ENCODE measurements at places on chromosomes 16 and 17.

- no peak for DNase-seq
Observed at GRCh38 chr16:49353680-49354079, 19.9 kb upstream of the C16orf78 start.

DNA sequence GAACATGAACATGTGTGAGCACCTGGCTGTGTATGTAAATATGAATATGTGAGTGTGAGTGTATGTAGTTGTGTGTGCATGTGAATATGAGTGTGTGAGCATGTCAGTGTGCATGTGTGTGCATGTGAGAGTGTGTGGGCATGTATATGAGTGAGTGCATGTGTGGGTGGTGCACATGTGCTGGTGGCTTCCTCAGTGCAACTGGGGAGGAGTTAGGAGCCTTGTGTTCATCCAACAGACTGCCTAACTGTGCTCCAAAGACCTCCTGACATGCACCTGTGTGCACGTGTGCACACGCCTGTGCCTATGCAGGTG, 1.4 kb downstream of the TMEM235 start:
- no peak for DNase-seq

DNA sequence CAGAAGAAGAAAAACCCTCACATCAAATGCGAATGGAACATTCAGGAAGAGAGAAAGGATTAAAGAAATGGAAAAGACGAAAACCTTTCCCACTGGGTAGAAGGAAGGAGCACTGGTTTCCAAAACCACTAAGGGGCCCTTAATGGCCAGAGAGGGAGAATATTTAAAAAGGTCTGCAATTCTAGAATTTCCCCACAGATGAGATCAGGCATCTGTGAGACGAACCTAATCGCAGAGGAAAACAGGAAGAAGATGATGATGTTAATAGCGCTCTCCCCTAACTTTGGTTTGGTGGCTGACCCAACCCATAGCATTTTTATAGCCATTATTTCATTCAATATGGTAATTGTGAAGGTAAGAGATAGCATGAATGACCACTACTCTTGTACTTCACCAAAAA, 32.8 kb downstream of the XYLT1 start:
- no peak for DNase-seq

DNA sequence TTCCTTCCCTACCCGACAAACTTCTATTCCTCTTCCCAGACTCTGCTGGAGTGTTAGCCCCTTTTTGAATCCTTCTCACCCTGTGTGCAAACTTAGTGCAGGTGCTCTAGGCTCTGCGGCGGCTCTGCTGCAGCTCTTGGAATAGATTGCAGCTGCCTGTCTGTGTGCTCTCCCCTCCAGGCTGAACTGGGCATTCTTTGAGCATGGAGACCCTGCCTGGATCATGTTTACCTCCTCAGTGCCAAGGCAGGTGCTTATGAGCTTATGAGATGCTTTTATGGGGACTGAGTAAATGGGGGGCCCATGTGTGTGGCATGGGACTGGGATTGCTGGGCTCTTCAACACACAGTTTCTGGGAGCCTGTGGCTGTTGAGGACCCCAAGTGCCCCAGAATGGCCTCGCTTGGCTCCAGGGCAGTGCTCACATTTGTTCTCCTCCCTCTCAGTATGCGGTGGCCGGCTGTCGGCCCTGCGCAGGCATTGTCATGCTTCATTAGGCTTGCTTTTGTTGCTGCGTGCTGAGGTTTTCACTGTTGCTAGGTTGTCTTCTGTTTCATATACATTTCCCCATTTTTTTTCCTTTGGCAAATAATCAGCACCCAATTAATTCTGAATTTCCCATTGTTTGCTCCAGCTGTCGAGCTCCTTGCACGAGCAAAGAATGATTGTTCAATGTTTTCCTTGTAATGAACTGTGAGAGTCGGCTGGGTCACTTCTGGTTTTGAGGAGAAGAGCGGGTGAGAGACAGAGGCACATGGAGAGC, 185.5 kb upstream of the NLRP1 start:
- peak; percentile 7 for DNase-seq

DNA sequence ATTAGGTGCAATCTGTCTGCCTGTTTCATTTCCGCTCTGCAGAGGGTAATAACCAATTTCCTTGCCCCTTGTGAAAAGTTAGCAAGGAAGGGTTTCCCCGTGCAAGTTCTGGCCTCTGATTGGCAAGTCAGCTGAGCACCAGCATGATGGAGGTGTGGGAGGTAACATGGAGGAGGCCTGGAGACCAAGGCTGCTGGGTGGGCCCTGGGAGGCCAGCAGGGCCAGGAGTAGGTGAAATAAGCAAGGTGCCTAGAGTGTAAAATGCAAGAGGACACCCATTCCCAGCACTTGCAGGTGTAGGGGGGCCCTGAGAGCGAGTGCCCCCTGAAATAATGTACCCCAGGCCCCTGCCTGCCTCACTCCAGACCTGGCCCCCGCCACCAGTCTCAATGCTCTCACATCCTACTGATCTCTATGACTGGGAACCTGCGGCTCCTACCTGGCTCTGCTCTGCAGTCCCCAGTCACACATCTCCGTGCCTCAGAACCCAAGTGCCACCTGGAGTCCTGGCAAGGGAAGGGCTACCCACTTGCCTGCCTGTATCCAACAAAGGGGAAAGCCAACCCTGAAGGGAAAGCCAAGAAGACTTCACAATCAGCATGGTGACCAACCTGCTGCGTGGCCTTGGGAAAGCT, 116.2 kb downstream of the C16orf78 start:
- no peak for DNase-seq
